ENCODE measurements at places on chromosomes 11 and 22.

DNA sequence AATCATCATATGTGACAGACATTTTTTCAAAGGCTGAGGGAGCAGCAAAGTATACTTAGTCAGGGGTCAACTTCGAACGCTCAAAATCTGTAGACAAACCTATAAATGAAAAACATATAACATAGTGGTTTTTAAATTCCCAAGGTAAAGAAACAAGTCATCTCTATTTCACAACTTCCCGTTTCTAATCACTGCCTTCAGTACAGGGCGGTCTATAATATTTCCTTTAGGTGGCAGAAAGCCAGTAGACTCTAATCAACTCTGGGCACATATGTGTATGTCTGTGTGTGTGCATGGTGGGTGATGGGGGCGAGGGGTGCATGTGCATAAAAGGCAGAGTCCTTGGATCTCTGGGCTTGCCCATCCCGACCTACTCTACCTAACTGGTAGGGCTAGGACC lies 55.0 kb upstream of the ARFGAP3 start:
- no peak for DNase-seq

DNA sequence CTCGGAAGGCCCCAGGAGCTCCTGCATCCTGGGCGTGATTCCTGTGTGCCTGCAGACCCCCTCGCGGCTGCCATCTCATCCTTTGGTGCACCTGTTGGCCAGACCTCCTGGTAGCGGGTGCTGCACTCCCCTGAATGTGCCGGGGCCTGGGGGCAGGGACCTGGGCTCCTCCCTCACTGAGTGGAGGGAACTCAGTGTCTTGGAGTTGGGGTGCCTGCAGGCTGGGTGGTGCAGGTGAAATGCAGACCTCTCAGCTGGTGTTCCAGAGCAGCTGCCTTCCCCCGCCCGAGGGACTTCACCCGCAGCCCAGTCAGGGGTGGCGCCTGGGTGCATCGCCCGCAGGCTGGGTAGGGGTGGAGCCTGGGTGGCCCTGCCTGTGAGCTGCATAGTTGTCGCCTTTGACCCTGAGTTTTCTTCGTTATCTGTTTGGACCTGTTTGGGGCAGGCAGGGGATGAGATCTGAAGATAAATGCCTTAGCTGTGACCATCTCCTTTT lies 31.4 kb downstream of the LRP5 start:
- DNase-seq, result no peak

GRCh38 chr11:129951201-129951865 lies 51.3 kb downstream of the PRDM10 start:
- DNase-seq, result no peak

- DNase-seq, result peak; percentile 58
Measured at GRCh38 chr11:119518746-119519730, 96.1 kb upstream of the THY1 start.

DNA sequence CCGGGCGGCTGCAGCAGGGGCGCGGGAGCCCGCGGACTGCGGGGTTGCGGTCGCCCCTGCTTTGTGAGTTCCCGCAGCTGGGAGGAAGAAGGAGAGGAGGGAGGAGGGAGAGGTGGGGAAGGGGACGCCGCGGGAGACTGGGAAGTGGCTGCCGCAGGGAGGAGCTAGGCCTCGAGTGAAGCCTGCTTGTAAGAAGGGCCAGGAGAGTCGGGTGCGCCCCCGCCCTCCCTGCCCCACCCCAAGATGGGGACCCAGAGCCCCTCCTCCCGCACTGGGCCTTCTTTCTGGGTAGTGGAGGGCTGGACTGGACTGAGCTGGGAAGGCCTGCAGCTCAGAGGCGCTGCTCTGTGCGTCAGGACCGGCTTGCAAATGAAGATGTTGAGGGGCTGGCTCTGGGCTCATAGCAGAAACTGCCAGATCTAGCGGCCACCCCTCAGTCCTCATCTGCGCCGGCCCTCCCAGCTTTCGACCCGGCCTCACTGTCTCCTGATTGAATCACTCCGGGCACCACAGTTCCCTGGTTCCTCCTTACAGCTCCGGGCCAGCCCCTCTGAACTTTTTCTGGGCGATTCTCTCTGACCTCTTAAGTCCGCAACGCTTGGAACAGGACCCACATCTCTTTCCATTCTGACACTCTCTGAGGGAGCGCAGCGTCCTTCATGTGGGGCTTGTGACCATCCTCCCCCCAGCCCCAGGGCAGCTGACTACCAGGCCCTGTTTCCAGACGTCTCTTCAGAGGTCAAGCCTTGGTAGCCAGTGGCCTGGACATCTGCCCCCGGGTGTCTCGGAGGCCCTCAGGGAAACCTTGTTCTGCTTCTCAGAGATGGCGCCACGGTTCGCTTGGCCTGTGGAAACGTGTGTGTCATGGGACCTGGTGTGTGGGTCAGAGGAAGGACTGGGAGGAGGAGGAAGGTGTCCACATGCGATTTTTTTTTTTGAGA lies 21.9 kb downstream of the SERPINH1 start:
- DNase-seq, result peak; percentile 57

DNA sequence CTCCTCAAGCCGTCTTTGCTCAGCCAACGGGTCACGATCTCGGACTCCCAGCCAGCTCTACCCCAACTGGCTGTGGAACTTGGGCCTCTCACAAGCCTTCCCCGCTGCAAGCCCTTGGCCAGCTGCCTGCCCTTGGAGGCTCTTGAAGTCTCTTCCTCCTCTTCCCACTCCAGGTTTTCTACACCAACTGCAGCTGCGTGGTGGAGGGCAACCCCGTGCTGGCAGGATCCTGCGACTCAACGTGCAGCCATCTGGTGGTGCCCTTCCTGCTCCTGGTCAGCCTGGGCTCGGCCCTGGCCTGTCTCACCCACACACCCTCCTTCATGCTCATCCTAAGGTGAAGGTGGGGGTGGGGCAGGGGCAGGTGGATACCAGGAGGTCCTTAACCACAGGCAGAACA lies 40.5 kb upstream of the TPBGL start:
- no peak for DNase-seq

- DNase-seq, result no peak
Measured at GRCh38 chr22:45051419-45051818, 41.6 kb upstream of the PHF21B start.

- DNase-seq, result no peak
Measured at GRCh38 chr11:83046621-83047172, 25.0 kb downstream of the RAB30 start.

- DNase-seq, result no peak
Measured at GRCh38 chr11:1162138-1162475, 4.4 kb downstream of the MUC5AC start.

GRCh38 chr11:27171376-27171958 lies 130.9 kb downstream of the BBOX1 start:
- DNase-seq, result no peak

DNA sequence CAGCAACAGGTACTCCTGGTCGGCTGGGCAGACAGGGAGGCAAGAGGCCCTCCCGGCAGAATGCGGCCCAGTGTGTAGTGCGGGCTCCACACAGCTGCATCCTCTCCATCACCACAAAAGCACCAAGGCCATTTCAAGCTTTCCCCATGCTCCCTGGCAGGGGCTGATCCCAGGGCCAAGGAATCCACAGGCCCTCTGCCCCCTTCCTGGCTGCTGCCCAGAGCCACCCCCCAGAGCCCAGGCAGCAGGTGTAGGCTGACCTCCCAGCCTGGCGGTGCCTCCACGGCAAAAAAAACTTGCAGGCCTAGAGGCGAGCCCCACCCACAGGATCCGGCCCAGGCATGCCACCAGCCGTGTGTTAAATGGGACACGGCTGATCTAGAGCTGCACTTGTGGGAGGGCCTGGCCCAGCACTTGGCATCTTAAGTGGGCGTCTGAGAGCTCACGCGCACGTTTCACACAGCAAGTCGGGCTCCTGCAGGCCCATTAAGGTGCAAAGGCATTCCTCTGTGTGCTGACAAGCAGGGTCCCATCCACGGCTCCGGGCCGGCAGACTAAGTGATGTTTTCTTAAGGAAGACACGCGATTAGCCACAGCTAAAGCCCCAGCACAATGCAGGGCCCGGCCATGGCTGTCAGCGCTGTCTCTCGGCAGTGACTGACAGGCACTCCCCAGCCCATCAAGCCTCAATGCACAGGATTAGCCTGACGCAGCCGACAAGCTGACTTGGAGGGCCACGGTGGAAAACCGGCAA lies 19.8 kb upstream of the GNB1L start:
- DNase-seq, result no peak

- DNase-seq, result peak; percentile 95
Measured at GRCh38 chr11:65890324-65891218, at the start of gene CCDC85B. CCDC85B (plus strand) TSS chr11:65890673; CDS start chr11:65890784, 111 bp downstream.

GRCh38 chr11:6666302-6667183 lies 10.9 kb upstream of the DCHS1 start:
- DNase-seq, result no peak

GRCh38 chr22:46737105-46737975 lies 712 bp downstream of the CERK start:
- DNase-seq, result no peak

- DNase-seq, result peak; percentile 45
Measured at GRCh38 chr22:42343121-42343454, 72.6 kb upstream of the TCF20 start.

DNA sequence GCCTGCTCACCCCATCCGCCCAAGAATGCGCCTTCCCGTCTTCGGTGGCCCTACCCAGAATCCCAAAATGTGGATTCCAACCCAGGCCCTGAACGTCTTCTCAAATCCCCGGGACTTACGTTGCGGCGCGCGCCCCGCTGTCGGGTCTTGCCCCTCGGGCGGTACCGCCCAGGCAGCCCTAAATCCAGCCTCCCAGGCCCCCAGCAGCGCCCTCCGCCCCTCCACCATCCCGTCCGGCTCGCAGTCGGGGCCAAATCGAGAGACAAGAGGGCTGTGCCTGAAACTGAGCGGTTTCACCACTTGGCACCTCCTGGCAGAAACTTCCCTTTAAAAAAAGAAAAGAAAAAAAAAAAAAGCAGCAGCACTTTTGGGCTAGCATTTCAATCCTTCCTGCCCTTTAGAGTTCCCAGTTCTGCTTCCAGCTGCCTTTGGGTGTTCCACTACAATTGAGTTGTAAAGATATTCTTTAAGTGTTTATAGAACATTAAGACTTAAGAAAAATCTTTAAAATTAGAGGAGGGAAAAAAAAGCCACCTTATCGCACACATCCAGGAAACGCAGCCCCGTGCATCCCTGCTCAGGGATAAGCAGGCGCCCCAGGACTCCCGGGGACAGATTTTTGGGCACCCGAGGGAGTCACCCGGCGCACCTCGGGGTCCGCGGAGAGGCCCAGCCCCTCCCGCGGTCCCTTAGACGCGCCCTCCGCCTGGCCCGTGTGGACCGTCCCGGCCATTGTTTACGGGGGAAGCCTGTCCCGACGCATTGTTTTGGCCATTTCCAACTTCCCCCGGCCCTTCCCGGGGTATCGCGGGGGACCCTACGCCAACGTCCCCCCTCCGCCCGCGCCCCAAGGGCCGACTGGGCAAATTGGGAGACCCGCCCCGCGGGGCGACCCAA lies 57.6 kb downstream of the KCNJ4 start:
- DNase-seq, result no peak

GRCh38 chr11:102313238-102313940 lies 3.9 kb upstream of the BIRC3 start:
- no peak for DNase-seq

- DNase-seq, result no peak
Measured at GRCh38 chr11:39192671-39193070, 2266.8 kb downstream of the LRRC4C start.

GRCh38 chr11:35061516-35062440 lies 77.2 kb upstream of the CD44 start:
- DNase-seq, result peak; percentile 8

GRCh38 chr11:115134926-115135325 lies 369.3 kb downstream of the CADM1 start:
- no peak for DNase-seq

DNA sequence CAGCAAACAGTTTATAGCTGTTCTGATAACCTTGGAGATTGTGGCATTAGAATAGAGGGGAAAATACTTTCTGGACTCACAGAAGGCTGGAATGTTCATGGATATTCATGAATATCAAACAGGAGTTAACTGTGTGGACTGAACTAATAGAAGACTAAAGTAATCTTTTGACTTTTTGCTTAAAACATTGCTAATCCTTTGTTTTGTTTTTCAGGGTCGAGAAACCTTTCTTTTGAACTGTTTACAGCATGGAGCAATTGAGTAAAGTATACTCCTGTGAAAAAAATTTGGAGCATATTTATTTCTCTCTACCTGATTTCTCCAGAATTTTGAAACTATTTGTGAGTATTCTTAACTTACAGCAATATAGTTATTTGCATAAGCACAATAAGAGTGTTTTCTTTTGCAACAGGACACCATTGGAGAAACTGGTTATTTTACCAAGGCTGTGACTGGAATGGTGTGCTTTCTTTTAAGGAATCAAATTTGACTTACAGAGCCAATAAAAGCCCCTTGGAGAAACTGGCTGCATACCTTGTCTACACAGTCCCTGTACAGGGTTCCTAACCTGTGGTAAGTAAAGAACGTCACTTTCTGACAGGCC lies 821.6 kb downstream of the TBC1D22A start:
- no peak for DNase-seq

DNA sequence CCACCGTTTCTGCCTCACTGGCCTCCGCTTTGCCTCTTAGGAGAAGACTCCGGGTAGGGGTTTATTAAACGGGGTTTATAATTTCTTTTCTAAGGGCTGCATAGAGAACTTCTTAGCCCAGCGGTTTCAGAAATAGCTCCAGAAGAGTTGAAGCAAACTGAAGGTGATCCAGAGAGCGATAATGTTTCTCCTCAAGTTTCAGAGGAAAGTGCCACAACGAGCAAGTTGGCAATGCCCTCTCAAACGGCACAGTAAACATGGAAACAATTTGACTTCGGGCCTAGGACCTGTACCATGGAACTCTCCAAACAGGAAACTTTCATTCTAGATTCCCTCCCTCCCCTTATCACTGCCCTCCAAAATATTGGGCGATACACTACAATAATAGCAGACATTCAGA lies 1.0 kb downstream of the ADSL start:
- DNase-seq, result no peak

DNA sequence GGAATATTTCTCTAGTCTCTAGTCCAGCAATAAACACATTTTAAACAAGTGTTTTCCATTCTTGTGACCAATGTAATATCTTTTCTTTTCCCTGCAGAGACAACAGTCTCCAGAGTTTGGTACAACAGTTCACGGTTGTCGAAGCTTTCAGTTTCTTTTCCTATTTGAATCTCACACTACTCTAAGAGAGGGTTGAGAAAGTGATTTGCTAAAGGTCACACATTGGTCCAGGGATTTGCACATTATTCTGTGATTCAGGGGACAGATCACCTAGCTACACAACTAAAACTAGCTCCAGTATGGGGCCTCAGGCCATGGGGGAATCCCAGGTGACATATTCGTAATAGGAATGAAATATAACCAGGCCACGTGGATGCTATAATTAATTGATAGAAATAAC lies 132.5 kb downstream of the HIPK3 start:
- no peak for DNase-seq

- DNase-seq, result no peak
Measured at GRCh38 chr22:30743257-30744020, 48.8 kb downstream of the OSBP2 start.

DNA sequence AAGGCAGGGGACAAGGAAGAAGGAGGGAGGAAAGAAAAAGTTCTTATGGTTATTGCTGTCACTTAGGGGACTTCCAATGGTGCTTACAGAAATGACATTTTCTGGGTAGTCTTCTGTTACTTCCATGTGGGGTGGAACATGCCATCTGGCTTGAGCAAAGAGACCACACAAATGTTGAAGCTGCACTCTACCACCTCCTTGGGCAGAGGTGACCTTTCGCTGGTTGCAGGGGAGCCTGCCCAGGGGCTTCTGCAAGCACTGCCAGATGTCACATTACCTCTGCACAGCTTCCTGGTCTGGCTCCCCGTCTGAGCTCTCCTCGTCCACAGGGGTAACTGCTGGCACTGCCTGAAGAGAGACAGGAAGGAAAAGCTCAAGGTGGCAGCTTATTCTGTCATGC lies 32.6 kb upstream of the APOA1 start:
- no peak for DNase-seq
